ENCODE measurements at places on chromosomes 3 and 15. TPM values are rescaled to one million over a fixed set of nuclear protein-coding genes. Genes with fewer than 3 reads are reported as not detected.

Gene RAF1
- 216 TPM for total RNA-seq

- no peak for DNase-seq
These were observed 8.9 kb downstream of the ICE2 start for GRCh38 chr15:60469893-60470641.

Gene MAGI1
- total RNA-seq, result 49.4 TPM

Gene CASR
- total RNA-seq, result not detected

- DNase-seq, result no peak
These were observed 1036.1 kb downstream of the AGBL1 start for GRCh38 chr15:87115795-87116194.

DNA sequence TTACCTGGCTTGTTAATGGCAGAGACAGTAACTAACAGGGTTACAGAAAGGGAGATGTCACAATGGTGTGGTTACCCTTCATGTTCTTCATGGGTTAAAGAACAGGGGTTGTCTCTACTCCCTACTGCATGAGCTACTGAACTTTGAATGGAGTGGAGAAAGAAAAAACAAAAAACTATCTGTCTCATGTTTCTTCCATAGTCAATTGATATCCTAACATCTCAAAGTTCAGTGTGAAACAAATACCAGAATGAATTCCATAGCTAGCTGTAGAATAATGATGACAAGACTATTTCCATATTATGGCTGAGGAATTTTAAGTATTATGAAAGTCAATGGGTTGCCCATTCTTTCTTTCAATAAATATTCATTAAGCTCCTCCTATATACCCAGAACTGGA is 161.3 kb upstream of the LPP start:
- no peak for DNase-seq

DNA sequence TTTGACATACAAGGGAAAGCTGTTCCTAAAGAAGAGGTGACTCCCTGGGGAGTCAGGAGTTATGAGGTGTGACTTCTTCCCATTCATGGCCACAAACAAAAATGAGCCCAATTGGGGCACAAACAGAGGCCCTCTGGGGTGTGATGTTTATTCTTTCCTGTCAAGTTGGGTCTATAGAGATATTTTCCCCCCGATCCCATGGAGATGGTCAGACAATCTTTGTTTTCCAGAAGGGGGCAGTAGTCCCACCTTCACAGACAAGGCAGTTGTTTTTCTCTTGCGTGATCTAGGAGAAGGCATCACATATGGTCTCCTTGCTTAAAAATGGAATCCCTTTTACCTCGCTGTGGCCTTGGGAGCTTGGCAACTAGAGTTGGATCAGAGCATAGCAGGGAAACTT is 110.3 kb downstream of the MFSD1 start:
- DNase-seq, result no peak

DNA sequence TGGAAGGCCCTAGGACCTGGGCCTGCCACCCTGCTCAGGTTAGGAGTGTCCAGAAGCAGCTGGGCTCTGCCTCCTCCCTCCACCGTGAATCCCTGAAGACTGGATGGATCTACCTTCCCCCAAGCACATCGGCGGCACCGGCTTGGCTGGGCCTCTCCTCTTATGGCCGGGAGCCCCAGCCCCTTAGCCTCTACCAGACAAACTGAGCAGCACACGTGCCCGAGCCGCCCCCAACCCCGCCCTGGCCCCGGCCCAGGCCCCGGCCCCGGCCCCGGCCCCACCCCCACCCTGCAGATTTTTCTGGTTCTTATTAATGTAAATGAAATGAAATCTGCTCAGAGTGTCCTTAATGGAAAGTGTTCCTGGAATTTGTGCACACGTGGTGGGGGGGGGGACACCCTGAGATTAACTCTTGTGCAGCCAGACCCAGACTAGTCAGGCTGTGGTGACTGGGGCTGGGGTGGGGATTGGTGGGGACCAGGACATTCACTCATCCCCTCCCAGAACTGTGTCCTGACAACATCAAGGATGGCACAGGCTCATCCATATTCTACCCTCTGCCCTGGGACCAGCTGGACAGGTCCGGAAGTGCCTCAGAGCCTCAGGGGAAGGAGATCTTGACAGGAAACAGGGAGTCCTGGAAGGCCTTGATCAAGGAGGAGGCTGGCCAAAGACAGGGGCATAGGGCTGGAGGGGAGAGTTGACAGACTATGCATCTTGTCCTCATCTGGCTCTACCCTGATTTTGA is 30.9 kb upstream of the SEMA3F start:
- no peak for DNase-seq

DNA sequence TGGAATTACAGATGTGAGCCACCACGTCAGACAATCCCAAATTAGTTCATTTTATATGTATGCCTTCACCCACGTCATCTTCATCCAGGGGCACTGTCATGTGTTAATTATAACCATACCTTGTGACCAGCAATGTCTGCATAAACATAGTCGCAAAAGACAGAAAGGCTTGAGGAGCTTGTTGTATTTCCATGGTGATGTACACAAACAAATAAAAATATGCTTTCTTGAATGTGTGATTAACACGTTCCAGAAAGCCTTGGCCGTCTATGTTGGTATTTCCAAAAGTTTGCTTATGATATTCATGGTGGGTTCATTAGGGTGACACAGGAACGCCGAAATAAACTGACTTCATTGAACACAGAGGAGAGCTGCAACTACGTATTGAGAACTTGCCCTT is 524.7 kb upstream of the ZNF717 start:
- no peak for DNase-seq

- no peak for DNase-seq
These were observed 278.5 kb upstream of the RASGRP1 start for GRCh38 chr15:38843051-38843501.

DNA sequence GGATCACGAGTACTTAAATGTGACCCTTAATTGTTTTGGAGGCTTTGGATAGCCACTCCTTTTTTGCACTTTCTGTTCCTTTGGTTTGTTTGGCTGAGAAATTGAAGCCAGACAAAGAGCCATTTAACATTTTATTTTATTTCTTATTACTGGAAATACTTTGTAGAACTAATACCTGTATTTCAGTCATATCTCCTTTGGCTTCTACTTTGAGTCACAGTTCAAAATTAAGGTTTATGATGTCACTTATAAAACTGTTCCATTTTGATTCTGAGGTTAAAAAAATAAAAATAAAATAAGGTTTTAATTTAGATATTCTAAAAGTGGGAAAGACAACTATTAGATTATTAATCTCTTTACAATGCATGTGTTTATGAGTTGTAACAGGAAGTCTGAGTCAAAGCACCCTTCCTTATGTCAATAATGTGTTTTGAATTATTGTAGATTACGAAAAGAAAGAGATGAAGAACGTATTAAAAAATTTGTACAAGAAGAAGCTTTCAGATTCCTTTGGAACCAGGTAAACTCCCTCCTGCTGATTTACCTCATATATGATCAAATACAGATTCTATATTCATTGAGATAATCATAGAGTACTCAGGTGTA is 16.9 kb upstream of the NXPE3 start:
- no peak for DNase-seq

Gene PCSK6
- 15.4 TPM for total RNA-seq

DNA sequence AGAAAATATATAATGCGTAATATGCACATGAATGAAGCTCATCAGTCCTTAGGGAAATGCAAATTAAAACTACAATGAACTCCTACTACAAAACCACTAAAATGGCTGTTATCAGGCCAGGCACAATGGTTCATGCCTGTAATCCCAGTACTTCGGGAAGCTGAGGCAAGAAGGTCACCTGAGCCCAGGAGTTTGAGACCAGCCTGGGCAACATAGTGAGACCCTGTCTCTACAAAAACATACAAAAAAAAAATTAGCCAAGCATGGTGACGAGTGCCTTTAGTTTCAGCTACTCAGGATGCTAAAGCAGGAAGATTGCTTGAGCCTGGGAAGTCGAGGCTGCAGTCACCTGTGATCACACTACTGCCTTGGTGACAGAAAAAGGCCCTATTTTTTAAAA is 85.2 kb downstream of the MAP4 start:
- DNase-seq, result no peak

Gene FAM3D
- not detected for total RNA-seq

Gene NMB
- total RNA-seq, result 1.9 TPM

DNA sequence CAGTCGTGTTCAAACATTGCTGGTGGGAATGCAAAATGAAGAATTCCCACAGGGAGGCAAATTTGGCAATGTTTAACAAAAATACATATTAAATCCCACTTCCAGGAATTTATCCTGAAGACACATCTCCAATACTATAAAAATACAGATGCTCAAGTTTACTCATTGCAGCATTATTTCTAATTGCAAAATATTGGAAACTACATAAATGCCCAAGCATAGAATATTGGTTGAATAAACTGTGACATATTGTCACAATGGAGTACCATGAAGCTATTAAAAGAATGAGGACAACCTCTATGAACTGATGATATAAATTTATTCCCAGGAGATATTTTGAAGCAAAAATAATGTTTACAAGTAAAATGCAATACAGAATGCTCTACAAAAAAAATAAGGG is 49.7 kb upstream of the UBE2E2 start:
- DNase-seq, result no peak

Gene SMCO1
- not detected for total RNA-seq

Gene DNAJB11
- total RNA-seq, result 34.9 TPM

Gene ADGRG7
- not detected for total RNA-seq

DNA sequence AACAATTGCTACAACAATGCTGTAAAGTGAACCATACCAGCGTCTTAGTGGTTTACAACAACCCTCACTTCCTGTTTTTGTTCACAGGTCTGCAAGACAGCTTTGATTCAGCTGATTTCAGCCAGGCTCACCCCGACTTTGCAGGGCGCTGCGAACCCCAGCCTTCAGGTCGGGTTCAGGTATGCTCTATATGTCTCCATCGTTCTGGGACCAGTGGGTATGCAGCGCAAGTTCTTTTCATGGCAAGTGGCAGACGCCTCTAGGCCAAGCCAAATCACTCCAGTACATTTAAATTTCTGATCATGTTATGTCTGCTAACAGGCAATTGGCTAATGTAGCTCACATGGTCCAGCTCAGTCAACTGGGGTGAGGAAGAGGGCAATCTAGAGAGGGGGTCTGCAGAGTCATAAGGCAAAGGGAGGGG is 52.4 kb upstream of the RGMA start:
- DNase-seq, result no peak

DNA sequence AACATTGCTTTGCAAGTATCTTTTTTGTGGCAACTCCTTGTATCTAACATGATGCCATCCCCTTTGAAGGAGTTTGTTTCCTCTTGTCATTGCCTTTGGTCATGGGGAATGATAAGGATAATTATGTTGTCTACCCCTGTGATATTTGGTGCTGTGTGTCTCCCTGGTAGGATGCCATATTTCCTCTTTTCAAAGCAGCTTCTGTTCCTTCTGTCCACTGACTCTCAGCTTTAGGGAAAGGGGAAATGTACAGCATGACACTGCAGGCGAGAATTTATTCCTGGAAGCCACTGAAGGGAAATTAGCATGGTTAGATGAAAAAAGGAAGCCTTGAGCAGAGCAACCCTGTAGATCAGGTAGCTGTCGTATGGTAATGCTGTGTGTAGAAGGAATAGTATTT is 576.7 kb downstream of the CADM2 start:
- no peak for DNase-seq

DNA sequence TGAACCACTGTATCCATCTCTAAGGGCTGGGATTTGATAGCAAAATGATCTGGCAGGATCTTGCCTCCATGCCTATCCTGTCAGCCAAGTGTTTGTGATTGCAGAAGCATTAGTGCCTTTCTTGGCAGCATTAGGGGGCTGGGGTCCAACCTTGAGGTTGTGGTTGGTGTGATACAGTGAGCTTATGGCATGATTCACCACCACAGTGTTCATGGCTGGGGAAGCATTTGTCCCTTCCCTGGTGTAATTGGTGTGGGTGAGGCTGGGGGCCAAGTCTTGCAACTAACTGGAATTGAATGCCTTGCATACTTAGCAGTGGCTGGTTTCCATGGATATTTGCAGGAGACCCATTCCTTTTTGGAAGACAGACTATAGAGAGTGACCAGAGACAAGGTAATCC is 271.0 kb upstream of the TBL1XR1 start:
- DNase-seq, result no peak

DNA sequence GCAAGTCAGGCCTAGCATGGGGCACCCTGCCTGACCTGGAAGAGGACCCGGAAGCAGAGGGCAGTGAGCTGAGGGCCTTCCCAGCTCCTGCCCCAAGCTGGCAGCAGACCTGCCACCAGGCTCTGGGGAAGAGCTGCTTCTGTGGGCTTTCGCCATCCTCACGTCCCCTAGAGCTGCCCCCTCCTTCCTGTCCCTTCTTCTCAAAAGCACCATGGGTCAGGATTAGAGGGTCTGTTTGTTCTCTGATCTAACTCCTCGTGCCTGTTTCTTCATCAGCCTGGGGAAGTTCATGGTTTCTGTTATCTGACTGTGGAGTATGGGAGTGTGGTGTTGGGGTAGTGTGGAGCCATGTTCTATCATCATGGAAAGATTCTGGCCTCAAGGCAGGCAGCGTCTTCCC is 58.4 kb upstream of the POLG start:
- no peak for DNase-seq

DNA sequence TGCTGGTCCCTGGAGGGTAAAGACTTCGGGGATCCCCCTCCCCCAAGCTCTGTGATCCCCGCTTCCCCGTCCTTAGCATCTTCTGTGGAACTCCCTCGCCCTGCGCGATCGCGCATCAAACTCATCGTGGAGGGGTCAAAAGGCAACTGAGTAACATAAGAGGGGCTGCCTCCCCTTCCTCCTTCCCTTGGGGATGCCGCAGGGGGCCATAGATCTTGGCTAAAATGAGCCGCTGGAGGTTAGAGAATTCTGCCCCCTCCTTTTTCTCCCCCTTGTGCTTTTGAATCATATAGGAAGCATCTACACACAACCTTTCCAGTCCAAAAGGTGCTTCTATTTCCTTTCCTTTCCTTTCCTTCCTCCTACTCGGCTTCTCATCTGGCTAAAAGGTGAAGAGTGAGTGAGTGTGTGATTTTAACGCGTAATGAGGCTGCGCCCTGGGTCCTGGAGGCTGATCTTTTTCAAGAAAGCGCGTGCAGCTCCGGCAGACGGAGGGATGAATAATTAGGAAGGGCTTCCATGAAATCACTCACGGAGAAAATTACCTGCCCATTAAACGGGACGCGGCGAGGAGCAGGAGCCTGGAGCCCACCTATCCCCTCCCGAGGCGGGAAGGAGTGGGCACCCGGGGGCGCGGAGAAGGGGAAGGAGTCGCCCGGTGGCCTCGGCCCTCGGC is 831 bp upstream of the ROBO2 start:
- peak; percentile 12 for DNase-seq

- no peak for DNase-seq
These were observed 167.8 kb downstream of the MYRIP start for GRCh38 chr3:39977058-39977794.

DNA sequence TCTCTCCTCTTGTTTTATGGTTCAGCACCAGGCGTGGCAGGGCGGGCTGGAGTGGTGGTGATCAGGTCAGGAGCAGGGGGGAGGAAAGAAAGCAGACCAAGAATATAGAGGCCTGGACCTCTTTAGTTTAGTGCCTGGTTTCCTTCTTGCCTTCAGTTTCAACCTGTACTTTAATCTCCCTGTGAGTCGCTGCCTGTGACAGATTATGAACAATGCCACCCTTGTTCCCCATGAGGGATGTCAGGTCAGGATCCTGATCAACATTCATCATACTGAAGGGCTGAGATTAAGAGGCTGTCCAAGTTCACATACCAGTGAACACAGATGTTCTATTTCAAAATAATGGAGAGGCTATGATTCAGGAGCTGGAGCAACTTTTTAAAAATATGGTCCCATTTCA is 11.4 kb downstream of the ENTPD3 start:
- no peak for DNase-seq

Gene GATA2
- 0.31 TPM for total RNA-seq

GRCh38 chr3:14847613-14848541 is 29.1 kb downstream of the FGD5 start:
- no peak for DNase-seq

All from occipital lobe (tissue), 3 donors.